ENCODE measurements at places on chromosomes 7 and 10. TPM values are rescaled to one million over a fixed set of nuclear protein-coding genes. Genes with fewer than 3 reads are reported as not detected.
A peak's percentile ranks its signal among the peaks of the same experiment; 100 is the strongest.

Gene TDRD1
- not detected for total RNA-seq

DNA sequence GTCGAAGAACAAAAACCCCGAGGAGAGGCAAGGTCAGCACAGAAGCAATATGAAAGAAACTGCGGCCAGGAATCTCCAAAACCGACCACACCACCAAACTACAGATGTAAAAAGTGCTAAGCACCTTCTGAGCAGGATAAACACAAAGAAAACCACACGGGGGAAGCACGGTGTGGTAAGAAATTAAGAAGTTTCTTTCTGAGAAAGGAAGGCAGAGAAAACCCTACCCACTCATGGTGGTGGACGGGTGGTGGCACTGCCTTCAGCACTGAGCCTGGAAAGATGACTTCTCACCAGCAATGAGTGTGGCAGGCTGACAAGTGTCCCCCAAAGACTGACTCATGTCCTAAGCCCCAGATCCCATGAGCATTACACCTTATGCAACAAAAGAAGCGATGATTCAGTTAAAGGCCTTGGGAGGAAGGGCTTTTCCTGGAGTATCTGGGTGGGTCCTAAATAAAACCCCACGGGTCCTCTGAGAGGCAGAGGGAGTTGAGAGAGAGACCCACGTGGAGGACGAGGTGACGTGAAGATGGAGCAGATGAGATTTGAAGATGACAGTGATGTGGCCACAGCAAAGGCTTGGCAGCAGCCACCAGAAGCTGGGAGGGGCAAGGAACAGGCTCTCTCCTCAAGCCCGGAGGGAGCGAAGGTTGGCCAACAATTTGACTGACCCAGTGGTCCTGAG, 124.9 kb downstream of the DLG5 start:
- DNase-seq = no peak
- peaks cover 8% of the 10 kb centered on the region for H3K36me3 ChIP-seq
- no peak overlapping the region for H3K4me3 ChIP-seq
- no peak overlapping the region for H3K27ac ChIP-seq
- H3K27me3 ChIP-seq = no peaks in the 10 kb centered on the region

DNA sequence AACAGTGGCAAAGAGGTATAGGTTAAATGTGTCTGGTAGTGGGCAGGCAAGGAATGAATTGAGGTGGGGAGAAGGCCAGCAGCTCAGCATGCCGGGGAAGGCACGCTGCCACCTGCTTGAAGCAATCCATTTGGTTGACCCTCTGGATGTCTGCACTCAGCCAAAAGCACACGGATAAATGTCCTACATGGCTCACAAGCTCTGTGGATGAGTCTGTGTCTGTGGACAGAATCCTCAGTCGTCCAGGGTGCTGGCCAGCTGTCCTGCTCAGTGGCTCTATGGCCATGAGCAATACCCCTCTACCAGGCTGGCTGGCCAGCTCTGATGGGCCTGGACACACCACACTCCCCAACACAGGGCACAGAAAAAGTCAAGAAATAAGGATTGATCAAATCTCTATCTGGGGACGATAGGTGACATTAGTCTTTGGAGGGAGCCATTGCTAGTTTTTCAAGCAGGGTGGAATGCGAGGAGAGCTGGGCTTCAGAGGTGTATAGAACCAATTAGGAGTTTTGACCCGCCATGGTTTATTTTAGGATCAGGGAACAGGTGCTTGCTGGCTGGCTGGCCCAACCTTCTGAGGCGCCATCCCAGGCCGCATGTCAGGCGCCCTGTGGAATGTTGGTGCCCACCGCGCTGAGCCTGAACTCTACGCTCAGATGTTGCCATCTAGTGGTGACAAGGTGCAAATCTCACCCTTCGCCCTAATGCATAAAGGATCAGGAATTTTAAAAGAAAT, 493.4 kb downstream of the TNS3 start:
- no peaks in the 10 kb centered on the region for H3K27me3 ChIP-seq
- no peaks in the 10 kb centered on the region for H3K36me3 ChIP-seq
- DNase-seq = peak; percentile 18

Gene TRIM50
- not detected for total RNA-seq

Gene ZPBP
- total RNA-seq = not detected

GRCh38 chr7:100745184-100745583, 11.8 kb downstream of the ZAN start:
- H3K27me3 ChIP-seq = no peaks in the 10 kb centered on the region
- H3K36me3 ChIP-seq = no peaks in the 10 kb centered on the region
- no peaks in the 10 kb centered on the region for H3K4me1 ChIP-seq
- no peak for DNase-seq

DNA sequence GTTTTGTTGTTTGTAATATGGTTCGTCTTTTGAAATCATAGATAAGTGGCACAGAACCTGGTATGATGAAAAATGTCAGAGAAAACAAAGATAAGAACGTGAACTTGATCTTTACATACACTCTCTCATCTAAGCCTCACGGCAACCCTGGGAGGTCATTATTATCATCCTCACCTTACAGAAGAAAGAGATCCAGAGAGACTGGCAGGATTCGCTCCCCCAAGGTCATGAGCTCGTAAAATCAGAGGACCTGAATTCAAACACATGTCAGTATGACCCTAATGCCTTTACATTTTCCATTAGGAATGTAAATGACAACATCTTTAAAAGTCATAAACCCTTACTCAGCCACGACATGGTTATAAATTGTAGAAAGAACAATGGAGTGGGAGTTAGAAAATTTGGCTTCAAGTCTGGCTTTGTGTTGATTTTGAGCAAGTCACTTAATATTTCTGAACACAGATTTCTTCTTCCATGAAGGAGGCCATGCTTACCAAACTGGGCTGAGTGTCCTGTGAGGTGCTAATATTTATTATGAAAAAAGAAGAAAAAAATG, 35.9 kb downstream of the HIPK2 start:
- H3K36me3 ChIP-seq = no peaks in the 10 kb centered on the region
- no peak overlapping the region for H3K27ac ChIP-seq
- peaks cover 53% of the 10 kb centered on the region for H3K4me1 ChIP-seq
- no peaks in the 10 kb centered on the region for H3K27me3 ChIP-seq
- no peak for DNase-seq

- no peaks in the 10 kb centered on the region for H3K36me3 ChIP-seq
- peaks cover 2% of the 10 kb centered on the region for H3K27me3 ChIP-seq
- H3K4me3 ChIP-seq = no peak overlapping the region
- H3K4me1 ChIP-seq = no peaks in the 10 kb centered on the region
Measured at GRCh38 chr10:22389856-22390589, 44.7 kb downstream of the SPAG6 start.
